ENCODE measurements at places on chromosomes 7 and 10.

DNA sequence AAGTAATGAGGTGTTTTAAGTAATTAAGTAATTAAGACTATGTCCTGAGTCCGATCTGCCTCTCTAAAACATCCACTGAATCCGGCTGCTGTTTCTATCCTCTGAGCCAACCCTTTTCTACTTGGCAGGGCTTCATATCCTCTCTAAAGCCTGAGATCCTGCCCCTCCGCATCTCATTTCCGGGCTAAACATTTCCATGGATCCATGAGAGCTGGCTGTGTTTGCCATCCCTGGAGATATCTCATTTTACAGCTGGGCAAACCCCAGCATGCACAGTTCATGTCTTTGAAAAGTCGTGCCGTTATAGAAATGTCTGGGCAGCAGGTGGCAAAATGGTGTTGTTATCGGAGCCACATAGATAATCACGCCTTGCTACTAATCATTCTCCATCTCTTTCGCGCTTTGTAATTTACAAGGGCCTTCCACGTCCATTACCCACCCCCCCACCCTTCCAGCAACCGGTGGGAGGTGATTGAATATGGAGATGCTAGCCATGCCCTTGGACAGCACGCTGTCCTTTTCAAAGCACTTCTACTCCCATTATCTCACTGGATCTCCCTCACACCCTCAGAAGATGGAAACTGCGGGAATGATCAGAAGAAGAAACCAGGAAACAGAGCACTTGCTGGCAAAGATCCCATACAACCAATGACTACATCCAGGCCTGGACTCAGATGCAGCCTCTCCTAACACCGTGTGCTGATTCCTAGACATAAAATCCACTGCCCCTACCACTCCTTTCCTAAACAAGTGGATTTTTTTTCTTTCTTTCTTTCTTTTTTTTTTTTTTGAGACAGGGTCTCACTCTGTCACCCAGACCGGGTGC is 1189.2 kb downstream of the TYW1 start:
- no peak for DNase-seq

GRCh38 chr7:140683657-140684056 is 10.9 kb downstream of the ADCK2 start:
- no peak for DNase-seq

DNA sequence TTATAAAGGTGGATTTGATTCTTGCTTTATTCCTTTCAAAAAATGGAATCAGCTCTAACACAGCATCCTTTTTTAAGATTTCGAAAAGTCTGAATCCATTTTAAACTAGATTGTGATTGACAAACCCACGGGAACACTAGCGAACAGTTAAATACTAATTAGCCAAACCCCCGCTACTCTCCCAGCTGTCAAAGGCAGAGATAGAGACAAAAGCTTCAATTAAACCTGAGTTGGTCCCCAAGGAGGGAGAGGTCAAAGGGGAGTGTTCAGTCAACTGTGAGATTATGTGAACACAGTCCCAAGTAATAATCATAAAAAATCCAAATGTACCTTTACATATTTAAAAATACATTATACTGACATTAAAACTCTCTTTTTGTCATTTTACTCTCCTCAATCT is 65.7 kb upstream of the TBX20 start:
- no peak for DNase-seq

DNA sequence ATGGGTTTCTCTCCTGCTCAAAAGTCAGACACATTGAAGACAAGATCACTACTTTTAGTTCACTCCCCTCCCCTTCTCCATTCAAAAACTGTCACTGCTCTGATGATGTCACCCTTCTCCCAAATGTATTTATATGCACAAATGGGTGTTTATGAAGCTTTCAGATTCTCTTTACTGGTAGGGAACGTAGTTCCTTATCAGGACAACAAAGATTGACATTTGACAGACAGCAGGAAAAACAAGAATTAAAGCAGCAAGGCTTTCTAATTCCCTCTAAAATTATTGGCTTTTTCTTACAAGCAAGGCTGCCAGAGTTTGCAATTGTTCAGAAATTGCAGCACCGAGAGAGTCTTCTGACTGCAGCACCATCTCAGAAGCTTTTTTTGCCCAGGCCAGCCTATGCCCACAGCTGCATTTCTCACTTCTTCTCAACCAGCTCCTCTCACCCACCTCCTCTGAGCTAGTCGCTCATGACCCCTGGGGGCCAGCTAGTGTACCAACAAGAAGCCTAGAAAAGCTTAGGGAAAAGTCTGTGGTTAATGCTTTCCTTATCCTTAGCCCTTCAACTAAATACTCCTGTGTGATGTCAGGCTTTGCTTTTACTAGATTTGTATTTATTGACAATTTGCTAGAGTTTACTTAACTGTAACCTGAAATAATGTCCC is 265.1 kb downstream of the HTR7 start:
- DNase-seq, result peak; percentile 26

- no peak for DNase-seq
Measured at GRCh38 chr7:28654110-28654509, 241.8 kb downstream of the CREB5 start.

GRCh38 chr7:128265906-128266300 is 24.8 kb downstream of the LEP start:
- DNase-seq, result no peak

GRCh38 chr10:89158446-89158845 is 48.7 kb downstream of the CH25H start:
- no peak for DNase-seq

DNA sequence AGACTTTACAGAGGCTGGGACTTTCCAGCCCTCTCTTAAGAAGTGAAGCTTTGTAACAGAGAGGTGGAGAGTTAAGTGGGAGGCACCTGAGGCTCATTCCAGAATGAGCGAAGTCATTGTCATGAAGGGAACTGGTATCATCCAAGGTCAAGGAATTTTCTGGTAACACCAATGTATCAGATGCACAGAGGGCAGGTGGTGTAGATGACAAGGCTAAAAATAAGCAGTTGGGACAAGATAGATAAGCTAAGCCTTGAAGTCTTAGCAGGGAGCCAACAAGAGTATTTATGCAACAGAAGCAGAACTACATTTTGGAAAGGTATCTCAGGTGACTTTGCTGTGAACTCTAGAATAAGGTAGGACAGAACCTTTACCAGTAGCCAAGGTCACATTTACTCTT is 257.0 kb upstream of the AUTS2 start:
- no peak for DNase-seq

- DNase-seq, result no peak
Measured at GRCh38 chr10:33448421-33449140, 114.1 kb upstream of the NRP1 start.

All from activated naive CD4-positive, alpha-beta T cell treated with anti-CD3 and anti-CD28 coated beads for 36 hours (primary cell).